ENCODE measurements at places on chromosomes 2 and 18.
A peak's percentile ranks its signal among the peaks of the same experiment; 100 is the strongest.

DNA sequence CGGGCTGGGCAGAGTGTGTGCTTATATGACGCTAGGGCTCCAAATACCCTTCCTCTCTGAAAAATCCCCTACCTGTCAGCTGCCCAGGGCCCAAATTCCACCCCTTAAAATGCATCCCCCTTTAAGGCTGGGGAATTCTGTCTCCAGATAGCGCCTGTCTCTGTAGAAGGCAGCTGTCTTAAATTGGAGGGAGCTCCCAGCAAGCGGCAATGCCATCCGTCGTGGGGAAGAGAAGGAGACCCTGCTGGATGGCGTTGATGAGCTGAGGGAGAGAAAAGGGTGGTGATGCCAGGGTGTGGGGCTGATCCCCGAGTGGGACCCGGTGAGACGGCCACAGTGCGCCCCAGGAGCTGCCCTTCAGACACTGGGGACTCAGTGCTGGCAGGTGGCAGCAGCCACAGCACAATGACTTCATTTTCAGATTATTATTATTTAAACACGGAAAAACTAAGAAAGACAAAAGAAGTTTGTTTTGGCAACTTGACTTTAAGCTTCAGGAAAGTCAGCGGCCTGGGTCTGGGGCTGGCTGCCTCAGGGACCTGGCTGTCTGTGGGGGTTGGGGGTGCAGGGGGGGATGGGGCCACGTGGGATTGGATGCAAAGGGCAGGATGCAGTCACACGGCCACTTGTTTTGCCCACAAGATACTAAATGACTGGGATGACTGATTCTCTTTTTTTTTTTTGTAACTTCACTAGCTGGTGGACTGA, 152.8 kb downstream of the TFCP2L1 start:
- no peak for DNase-seq

- no peak for DNase-seq
Observed at GRCh38 chr2:190533175-190533967, 1.2 kb downstream of the NEMP2 start.

GRCh38 chr18:75376004-75376403, 51.5 kb downstream of the SMIM21 start:
- peak; percentile 47 for DNase-seq

DNA sequence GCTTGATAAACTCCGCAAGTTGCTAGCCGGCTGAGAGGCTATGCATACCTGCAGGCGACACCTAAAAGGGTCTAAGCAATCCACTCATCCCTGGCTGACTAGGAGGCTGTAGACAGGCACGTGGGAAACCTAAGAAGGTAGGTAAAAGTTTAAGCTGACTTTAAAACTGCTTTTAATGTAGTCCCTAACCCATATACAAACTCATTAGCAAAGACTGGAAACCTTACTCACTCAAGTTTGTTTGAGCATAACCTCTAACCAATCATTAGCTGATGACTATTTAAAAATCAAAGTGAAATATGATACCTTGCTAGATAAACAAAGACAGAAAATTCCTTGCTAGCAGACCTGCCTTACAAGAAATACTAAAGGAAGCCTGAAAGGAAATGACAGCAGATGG, 106.4 kb downstream of the EXOC6B start:
- peak; percentile 43 for DNase-seq

DNA sequence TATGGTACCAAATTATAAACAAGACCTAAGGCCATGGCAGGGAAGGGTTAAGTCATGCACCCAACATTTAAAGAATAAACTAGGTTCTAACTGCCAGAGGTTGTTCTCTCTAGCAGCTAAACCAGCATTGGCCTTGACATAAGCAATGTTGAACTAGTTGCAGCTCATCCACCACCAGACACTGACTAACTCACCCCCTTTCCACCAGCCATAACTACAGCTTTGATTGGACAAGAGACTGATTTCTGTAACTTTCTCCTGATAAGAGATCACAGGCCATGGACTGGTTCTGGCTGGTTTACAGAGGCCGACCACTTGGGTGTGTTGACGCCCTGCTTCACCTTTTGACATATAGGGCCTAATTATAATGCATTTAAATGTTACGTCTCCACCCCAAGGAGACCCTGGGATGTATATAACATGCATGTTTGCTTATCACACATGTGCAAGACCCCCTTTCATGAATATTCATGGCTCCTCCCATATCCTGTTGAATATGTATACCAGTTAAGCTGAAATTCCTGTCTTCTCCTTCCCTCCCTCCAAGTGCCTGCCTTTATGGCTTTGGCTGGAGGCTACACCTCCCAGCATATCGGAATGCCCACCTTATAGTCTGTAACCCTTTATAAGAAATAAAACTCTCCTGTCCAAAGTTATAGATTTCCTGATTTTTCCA, 75.9 kb downstream of the MRPS9 start:
- DNase-seq, result no peak

- no peak for DNase-seq
Observed at GRCh38 chr2:105873721-105874120, 129.0 kb downstream of the NCK2 start.

GRCh38 chr18:69480460-69480859, 79.8 kb downstream of the DOK6 start:
- DNase-seq, result no peak

- DNase-seq, result no peak
Observed at GRCh38 chr2:187481543-187481942, 33.5 kb upstream of the CALCRL start.

DNA sequence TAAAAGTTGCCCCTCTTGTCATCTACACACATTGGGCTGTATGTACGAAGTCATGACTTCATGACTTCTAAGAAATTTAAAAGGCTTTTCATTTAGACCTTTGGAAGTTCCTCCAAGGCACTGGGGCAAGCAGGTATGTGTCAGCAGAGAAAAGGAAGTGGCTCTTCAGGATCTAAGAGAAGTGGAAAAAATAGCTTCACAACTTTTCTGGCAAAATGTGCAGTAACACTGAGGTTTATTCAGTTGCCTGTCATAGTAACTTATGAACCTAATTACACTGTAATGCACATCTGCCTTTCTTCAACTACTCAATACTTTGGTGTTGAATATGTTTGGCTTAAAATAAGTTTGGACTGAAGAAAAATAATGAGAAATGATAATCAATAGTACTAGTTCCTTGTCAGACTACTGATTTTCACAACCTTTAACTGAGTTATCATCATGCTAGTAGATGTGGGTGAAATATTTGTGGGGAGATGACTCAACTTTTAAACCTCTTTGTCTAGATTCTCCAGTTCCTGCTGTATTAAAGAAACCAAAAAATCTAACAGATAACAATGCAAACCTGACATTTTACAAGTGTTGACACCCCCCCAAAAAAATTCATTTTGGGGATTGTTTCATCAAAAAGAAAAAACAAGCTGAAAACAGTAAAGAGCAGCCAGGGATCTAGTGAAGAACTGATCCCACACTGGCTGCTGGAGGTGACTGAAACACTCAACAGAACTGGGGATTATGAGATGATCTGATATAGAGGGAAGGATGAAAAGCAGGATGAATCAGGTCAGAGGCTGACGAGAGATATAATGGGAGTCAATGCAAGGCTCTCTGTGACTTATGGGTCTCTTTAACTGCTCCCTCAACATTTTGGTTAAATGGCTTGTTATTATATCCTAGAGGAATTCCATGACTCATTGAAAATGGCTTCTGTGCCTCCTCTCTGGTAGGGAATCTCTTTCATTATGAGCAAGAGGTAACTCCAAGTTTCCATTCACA, 84.6 kb downstream of the COLEC12 start:
- DNase-seq, result no peak

DNA sequence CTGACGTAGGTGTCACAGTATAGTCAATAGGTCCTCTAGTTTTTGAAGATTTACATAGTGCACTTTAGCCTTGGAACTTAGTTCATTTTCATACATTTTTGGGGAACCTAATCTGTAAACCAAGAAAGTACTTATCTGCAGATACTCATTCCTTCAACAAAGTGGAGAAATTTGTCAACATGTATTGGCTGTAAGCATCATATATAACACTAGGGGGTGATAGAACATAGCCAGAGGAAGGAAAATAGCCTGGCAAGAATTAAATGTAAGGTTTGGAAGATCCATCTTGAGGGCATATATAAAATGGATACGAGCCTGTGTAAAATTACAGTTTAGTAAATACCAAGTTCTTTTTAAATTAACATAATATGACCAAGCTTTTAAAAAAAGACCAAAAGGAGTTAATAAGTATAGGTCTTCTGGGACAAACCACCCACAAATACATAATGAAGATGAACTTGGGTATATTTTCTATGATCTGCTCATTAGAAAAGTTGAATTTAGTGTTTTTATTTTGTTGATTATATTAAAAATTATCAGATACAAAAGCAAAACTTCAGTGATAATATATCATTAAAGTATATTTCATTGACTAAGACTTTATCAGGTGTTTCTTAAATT, 18.2 kb downstream of the RPL37A start:
- DNase-seq, result peak; percentile 76

DNA sequence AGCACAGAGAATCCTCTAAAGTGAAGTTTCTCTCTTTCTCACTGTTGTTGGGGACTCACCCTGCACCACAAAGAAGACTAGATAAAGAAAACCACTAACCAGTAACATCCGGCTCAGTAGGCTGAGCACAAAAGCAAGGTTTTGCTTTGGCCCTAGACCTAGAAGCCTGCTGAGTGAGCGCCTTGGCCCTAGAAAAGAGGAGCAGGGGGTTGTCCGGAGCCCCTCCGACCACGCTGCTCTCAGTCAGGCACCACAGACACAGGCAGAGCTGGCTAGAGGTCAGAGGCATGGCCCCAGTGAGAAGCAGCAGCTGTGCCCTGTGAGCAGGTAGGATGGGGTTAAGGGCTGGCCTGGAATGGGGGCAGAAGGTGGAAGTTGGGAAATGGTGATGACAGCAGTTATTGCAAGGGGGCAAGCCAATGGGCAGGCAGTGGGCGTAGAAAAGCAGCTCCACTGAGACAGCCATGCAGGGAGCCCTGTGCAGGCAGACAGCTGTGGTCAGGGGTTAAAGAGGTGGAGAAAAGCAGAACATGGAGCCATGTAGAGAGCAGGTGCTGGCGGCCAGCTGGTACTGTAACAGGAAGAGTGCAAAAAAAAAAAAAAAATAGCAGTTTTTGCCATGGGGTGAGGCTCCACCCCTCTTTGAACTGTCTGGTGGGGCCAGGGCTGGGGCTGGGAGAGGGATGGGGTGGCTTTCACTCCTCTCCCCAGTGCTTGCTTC, 36.9 kb upstream of the SLC14A1 start:
- DNase-seq, result no peak

GRCh38 chr2:230564805-230565779, 147.6 kb upstream of the CAB39 start:
- DNase-seq, result no peak

DNA sequence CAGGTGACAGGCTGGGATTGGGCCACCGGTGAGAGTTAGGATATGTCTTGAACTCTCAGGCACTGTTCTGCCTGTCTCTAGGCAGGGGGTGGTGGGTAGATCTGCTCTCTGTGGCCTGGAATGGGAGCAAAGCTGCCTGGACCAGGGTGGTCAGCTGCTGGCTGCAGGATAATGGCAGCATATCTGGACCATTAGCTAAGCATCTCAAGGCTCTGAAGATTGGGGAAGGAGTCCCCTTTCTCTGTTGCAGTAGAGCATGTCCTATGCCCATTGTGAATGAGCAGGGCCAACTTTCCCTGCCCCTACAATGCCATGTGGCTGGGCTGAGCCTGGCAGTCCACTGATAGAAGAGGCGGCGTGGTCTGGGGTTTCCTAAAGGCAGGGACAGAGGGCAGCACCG, 34.6 kb downstream of the LOXHD1 start:
- no peak for DNase-seq

GRCh38 chr2:112465382-112465781, 16.6 kb upstream of the TTL start:
- DNase-seq, result no peak

GRCh38 chr2:64844087-64844486, 145.1 kb upstream of the SLC1A4 start:
- no peak for DNase-seq

GRCh38 chr2:128644156-128644555, 325.5 kb upstream of the HS6ST1 start:
- no peak for DNase-seq

DNA sequence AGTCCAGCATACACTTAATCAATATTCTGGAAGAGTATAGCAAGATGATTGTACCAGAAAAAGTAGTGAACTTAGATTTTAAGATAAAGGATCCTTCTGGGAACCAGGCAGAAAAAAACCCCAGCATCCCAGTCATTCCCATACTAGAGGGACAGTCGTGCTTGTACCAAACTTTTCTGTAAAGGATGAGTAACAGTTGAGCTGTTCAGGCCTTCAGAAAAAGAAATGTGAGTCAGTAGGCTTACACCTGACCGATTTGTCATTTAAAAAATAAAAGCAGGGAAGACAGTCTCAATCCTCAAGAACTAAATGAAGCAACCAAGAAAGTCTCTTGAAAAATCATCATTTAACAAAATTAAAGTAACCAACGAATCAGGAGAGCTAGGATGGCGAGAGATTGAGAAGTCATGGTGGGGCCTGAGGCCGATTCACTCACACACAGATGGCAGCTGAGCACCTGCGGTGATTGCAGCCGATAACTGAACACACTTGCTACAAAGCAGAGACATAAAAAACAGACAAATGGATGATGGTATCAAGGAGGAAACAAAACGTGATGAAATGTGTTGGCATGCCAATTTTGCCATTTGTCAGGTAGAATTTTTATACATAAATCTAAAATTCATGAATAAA, 170.0 kb upstream of the ALKAL2 start:
- DNase-seq, result no peak

GRCh38 chr2:95079199-95079683, 42.4 kb downstream of the MRPS5 start:
- DNase-seq, result no peak

- peak; percentile 74 for DNase-seq
Observed at GRCh38 chr2:223101340-223102039, 49.5 kb downstream of the KCNE4 start.

- DNase-seq, result no peak
Observed at GRCh38 chr2:71829008-71829407, 318.7 kb downstream of the CYP26B1 start.

- DNase-seq, result no peak
Observed at GRCh38 chr2:8657423-8658062, 24.3 kb upstream of the ID2 start.

DNA sequence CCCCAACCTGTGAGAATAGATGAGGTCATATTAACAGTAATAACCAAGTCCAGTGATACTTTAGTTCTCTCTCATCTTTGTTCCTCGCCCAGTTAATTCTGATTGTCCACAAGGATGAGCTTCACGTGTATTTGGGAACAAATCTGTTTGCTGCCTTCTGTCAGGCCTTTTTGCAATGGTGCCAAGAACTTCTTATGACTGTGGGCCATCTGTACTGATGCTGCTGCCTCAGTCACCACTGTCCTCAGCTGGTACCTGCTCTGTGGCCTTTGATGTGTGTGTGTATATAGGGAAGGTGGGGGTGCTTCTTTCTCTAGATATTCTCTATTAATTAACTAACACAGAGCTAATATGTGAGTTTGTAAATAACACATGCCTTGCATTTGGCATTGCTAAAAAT, 392.9 kb downstream of the TGIF1 start:
- no peak for DNase-seq

GRCh38 chr2:35063836-35064235, 1291.7 kb upstream of the CRIM1 start:
- DNase-seq, result no peak

- no peak for DNase-seq
Observed at GRCh38 chr2:120451334-120451733, 105.4 kb downstream of the INHBB start.

GRCh38 chr2:116820986-116821385, 993.5 kb upstream of the DDX18 start:
- no peak for DNase-seq

GRCh38 chr2:188403676-188404075, 112.0 kb downstream of the GULP1 start:
- DNase-seq, result no peak

GRCh38 chr18:23531912-23532311, 28.6 kb downstream of the RMC1 start:
- DNase-seq, result no peak

Measured in NCI-H510A treated with DMSO at 0.1 percent for 48 hours (cell line).